Metanephros (tissue), 2 donors: ENCODE measurements at places on chromosomes 16 and 17. TPM values are rescaled to one million over a fixed set of nuclear protein-coding genes. Genes with fewer than 3 reads are reported as not detected.

CTRL gene
- total RNA-seq = 0.18 TPM

TRPV2 gene
- total RNA-seq = 6.1 TPM

HBQ1 gene
- total RNA-seq = 6.5 TPM

CDYL2 gene
- 6.4 TPM for total RNA-seq

KRT31 gene
- 0.47 TPM for total RNA-seq

PPM1E gene
- 2.2 TPM for total RNA-seq

EFCAB5 gene
- 0.82 TPM for total RNA-seq

SLC6A2 gene
- 1.6 TPM for total RNA-seq

TEX2 gene
- total RNA-seq = 25.2 TPM

RCVRN gene
- total RNA-seq = not detected

CPHXL2 gene
- not detected for total RNA-seq

ASPA gene
- 19.1 TPM for total RNA-seq

GGT6 gene
- total RNA-seq = 15.0 TPM

KREMEN2 gene
- 2.9 TPM for total RNA-seq

CD300A gene
- total RNA-seq = 5.0 TPM

CPPED1 gene
- total RNA-seq = 17.1 TPM

PRAC1 gene
- not detected for total RNA-seq

MBTPS1 gene
- 102 TPM for total RNA-seq
